ENCODE measurements at places on chromosomes 2 and 18.

DNA sequence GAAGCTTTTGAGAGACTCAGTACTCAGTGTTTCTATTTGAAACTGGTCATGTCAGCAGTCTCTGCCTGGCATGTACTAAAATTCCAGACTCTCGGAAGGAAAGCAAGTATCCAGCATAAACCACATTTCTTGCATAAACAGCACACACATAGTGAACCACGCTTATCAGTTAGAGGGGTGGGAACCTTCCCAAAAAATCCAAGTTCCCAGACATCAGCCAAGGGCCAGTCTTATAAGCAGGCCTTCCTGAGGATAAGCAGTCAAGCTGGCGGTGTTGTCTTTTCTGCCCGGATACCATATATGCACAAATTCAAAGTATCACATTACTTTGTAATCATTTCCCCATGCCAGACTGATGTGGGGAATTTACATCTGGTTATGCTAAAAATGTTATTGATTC lies 73.6 kb downstream of the ST6GAL2 start:
- DNase-seq: no peak

DNA sequence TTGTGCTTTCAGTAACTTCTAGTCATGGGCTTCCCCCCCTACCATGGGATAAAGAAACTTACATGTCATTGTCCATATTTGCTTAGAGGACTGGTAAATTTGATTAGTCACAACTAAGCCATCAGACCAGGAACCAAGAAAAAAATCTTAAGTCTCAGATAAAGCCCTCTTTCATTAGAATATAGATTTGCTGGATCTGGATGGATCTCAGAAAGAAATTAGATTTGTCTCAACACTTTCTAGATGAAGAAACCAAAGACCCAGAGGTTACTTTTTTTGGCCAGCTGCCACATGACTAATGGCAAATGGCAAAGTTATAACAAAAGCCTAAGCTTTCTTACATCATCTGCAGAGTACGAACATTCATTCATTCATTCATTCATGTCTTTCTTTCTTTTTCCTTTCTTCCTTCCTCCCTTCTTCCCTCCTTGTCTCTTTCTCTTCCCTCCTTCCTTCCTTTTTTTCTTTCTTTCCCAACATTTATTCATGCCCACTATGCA lies 60.2 kb downstream of the CDCA7 start:
- DNase-seq: peak; percentile 57

GRCh38 chr2:114011713-114012112 lies 121.8 kb downstream of the ACTR3 start:
- no peak for DNase-seq

DNA sequence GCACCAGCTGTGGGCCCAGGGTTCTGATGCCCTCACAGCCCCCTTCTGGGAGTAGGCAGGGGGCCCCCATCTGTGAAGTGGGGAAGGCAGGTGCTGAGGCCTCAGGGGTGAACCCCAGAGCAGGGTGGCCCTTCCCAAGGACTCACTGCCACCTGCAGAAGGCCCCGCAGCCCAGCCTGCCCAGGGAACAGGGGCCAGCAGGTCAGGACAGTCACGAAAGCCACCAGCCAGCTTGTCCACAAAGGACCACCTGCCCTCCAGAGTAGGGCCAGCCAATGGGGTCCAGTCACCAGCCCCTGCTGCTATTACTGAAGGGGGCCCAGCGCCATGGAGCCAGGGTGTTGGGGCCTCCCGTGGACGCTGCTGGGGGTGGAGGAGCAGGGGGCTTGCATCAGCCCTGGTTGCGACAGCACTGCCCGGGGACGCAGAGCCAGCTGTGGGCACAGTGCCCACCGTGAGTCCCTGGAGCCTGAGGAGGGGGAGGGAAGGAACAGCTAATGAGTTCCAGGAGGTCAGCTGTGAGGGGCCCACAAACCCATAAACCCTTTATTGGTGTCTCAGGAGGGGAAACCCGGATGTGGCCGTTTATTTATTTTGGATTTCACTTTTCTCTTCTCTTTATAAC lies 11.5 kb upstream of the SNED1 start:
- DNase-seq: peak; percentile 65

GRCh38 chr18:31610286-31611205 lies 18.9 kb downstream of the TTR start:
- no peak for DNase-seq

Data from IMR-90 (cell line).